CD8-positive, alpha-beta memory T cell (primary cell): ENCODE measurements at places on chromosomes 4 and X.

GRCh38 chrX:134810211-134810610 lies 151.9 kb upstream of the PLAC1 start:
- DNase-seq = no peak

- DNase-seq = no peak
These were observed 860.9 kb upstream of the LCORL start for GRCh38 chr4:18882468-18882867.

DNA sequence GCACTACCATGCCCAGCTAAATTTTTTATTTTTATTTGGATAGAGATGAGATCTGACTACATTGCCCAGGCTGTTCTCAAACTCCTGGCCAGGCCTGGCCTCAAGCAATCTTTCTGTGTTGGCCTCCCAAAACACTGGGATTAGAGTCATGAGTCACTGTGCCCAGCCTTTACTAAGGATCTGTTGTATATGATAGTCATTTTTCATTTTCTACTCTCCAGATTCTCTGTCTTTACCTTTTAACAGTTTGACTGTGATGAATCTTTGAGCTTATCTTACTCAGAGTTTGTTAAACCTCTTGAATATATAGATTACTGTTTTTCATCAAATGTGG lies 161.8 kb downstream of the FNIP2 start:
- DNase-seq = no peak

- DNase-seq = peak; percentile 25
These were observed 73.1 kb downstream of the QRFPR start for GRCh38 chr4:121307445-121308327.

- DNase-seq = no peak
These were observed 4.2 kb upstream of the CXCL3 start for GRCh38 chr4:74042681-74043080.

GRCh38 chrX:115679460-115679859 lies 118.5 kb downstream of the PLS3 start:
- DNase-seq = no peak

GRCh38 chrX:25204182-25204581 lies 188.4 kb upstream of the ARX start:
- no peak for DNase-seq
